ENCODE measurements at places on chromosomes 16 and 17. TPM values are rescaled to one million over a fixed set of nuclear protein-coding genes. Genes with fewer than 3 reads are reported as not detected.

GRCh38 chr17:17999364-18000029 lies 26.8 kb downstream of the DRC3 start:
- DNase-seq, result no peak

GRCh38 chr17:44820631-44821212 lies 9.4 kb downstream of the GJC1 start:
- no peak for DNase-seq

- DNase-seq, result no peak
Measured at GRCh38 chr16:69078073-69078472, 27.4 kb upstream of the HAS3 start.

DNA sequence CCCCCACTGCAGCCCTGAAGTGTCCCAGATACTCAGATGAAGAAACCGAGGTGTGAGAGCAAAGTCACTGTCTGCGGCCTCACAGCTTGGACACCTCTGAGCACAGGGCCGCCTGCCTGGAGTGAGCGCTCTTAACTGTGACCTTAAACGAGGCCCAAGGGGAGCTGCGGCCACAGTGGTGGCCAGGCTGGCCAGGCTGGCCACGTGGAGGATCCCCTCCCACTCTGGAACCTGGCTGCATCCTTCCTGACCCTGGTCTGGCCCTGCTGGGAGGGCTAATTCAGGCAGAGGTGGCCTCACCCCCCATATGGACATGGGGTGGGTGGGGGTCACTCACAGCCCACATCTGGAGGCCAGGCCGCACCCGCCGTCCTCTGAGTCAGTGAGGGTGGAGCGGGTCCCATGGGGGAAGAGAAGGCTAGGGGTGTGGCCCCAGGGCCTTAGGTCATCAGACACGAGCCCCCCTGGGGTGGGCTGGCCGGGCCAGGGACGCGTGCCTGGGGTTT lies 6.6 kb downstream of the VASN start:
- no peak for DNase-seq

The HSD17B1 gene
- total RNA-seq, result 2.4 TPM

The MED13 gene
- 72.6 TPM for total RNA-seq

DNA sequence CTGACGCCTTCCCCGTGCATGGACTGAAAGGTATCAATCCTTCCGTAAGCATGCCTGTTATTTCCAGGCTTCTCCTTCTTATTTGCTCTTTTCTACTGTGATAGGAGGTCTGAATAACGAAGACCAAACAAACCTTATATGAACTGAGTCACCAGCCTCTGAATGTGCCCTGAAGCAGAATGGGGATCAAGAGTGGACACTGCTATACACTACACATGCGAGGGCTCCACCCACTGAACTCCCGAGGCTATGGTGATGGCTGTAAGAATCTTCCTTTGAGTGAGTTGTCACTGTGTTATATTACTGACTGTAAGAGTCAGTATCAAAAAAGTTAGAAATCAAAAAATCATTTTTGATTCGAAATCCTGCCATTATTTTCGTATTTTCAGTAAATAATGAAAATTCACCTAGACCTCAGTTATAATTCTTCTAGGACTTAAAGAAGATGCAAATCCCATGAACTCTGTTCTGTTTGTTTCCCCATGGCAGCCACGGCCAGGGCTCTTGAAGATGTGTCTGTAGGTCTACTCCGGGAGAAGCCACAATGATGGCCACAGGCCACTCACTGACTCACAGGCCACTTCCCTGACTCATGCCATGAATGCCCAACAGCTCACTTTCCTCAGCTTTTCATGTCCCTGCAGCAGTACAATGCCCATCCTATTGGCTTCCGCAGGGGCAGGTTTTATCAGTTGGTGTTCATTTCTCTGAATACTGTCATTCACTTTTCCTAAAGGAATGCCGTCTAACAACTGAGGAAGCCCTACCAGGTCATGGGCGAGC lies 54.7 kb downstream of the ZZEF1 start:
- DNase-seq, result no peak

The SLC5A2 gene
- 3.7 TPM for total RNA-seq

DNA sequence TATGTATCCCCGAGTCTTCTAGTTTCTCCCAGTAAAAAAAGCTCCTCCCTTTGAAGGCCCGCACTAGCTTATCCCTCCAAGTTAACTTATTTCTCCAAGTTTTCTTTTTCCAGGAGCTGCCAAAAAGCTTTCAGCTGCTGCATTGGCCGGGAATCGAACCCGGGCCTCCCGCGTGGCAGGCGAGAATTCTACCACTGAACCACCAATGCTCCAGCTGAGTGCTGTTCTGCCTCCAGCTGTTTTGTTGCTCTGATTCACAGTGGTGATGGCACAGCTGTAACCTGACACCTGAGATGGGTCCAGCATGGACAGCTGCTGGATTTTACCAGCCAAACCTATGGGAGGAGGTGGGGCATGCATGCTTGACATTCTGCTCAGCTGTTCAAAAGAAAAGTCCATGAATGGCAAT lies 22.1 kb downstream of the VAC14 start:
- peak; percentile 61 for DNase-seq

GRCh38 chr17:29136998-29137730 lies 43.0 kb downstream of the MYO18A start:
- no peak for DNase-seq

GRCh38 chr16:20911361-20911760 lies 10.8 kb downstream of the LYRM1 start:
- no peak for DNase-seq

DNA sequence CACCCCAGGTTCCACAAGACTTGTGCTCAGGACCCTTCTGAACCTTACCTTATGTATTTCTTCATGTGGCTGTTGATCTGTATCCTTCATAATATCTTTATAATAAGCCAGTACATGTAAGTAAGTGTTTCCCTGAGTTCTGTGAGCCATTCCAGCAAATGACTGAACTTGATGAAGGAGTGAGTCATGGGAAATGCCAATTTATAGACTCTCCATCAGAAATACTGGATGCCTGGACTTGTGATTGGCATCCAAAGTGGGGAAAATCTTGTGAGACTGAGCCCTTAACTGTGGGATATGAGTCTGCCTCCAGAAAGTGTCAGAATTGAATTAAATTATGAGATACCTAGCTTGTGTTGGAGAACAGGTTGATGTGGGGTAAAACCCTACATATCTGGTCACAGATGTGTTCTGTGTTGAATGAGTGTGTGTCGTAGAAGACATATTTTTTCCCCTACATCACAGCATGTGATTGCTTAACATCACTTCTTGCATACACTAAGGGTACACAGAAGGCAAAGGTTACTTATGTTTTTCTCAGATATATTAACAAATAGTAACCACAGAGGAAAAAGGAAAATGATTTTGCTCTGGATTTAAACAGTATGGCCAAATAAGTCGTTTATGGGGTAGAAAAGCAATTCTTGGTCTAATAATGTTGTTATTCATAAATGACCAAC lies 70.2 kb upstream of the NETO2 start:
- no peak for DNase-seq

- no peak for DNase-seq
Measured at GRCh38 chr16:80691111-80691741, 113.2 kb downstream of the CDYL2 start.

DNA sequence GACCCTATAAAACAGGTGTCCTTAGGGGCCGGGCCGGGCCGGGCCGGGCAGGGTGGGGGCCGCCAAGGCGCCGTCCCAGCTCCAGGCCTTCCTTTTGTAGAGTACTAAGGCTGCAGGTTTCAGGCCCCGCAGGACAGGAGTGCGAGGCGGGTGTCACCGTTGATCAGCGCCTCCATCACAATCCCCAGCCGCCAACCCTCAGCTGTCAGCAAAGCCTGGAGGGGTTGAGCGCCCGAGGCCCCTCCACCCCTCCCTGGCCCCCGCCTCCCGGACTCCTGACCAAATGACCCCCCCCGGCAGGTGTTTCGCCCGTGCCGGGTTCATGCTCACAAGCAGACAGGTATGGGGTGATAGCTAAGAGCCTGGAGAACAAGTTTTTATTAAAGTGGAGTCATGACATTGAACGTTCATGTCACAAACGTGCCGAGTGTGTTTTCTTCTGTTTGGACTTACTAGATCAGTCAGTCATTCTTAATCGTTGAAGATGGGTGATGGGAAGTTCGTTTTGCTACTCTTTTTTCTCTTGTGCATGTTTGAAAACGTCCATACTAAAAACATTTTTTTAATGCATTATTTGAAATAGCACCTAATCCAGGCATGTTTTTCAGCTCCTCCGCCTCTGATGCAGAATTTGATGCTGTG lies 534 bp downstream of the ARL2BP start:
- no peak for DNase-seq

DNA sequence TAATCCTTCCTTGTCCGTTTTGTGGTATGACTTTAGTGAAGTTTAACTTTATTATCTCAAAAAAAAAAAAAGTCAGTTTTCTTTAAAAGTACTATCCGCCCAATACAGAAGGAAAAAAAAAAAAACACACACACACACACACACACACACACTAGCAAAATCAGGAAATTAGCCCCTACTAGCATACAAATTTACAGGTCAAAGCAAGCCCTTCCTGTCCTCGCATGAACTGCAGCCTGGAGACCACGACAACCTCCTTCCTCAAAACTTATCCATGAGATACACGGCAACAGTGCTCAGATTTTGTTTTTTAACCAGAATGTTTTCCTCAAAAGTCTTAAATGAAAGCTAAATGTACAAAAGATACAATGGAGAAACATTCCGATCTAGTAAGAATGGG lies 16.2 kb downstream of the NCOR1 start:
- DNase-seq, result no peak

- DNase-seq, result no peak
Measured at GRCh38 chr17:40598619-40599467, 33.6 kb upstream of the CCR7 start.

The CES3 gene
- total RNA-seq, result 5.2 TPM

The RTN4RL1 gene
- 9.3 TPM for total RNA-seq

The SMPD3 gene
- total RNA-seq, result 225 TPM

The SCARF1 gene
- 13.2 TPM for total RNA-seq

GRCh38 chr16:55655897-55656681 lies at the start of gene SLC6A2:
SLC6A2 (plus strand) TSS chr16:55655988; CDS start chr16:55656695, 707 bp downstream.
- no peak for DNase-seq

The ITGAX gene
- total RNA-seq, result 16.1 TPM

DNA sequence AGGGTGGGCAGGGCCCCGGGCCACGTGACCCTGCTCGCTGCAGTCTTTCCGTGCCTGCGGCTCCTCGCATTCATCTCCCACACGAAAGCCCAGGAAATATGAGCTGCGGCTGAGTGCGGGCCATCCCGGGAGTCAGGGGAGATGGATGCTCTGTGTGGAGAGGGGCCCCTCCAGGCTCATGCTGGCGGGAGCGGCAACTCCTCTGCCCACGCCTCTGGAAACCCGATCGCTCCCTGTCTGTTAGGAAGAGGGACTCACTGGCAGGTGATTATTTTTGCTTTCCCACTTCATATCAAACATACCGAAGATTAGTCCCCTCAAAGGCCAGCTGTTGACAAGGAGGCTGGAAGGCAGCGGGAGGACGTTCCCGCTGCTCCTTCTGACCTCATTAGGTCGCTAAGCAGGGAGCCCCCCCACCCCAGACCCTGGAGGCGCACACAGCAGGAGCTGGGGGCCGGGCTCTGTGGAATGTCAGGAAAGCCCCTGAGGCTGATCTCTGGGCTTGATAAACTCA lies 228.5 kb downstream of the FOXL1 start:
- no peak for DNase-seq

The GPR179 gene
- 0.23 TPM for total RNA-seq

- no peak for DNase-seq
Measured at GRCh38 chr17:2064147-2064489, 9.2 kb downstream of the HIC1 start.

DNA sequence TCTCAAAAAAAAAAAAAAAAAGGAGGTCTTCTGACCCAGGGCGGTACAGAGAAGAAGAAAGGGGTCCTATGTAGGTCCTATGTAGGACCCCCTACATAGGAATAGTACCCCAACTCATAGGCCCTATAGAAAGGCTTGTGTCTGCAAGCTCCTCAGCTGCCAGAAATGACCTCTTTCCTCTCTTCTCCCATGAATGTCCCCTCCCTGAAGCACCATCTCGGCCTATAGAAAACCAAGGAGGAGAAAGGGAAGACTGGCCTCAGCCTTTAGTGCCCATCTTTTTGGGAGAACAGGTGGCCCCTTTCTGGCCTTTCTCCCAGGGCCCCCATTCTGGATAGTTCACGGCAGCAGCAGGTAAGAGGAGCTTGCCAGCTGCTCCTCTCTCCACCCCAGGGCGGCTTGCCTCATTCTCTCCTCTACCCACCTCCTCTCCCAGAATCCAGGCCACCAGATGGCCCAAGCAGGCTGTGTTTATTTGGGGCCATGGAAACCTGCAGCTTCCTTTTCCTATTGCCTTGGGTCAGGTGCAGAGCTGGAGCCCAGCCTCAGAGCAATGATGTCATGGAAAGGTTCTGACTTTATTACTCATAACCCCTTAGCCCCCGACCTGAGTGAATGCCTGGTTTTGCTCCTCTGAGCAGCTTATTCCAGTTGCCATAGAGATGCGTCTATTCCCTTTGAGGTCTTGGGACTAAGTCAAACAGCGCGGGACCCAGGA lies 1.6 kb upstream of the MRPL58 start:
- DNase-seq, result no peak

The TEX14 gene
- 0.32 TPM for total RNA-seq

The DNAI2 gene
- total RNA-seq, result 0.32 TPM

The OR3A3 gene
- not detected for total RNA-seq

All from mucosa of gallbladder (tissue), 1 donor.